Fibroblast of the aortic adventitia (primary cell): ENCODE measurements at places on chromosomes 3 and 15.

GRCh38 chr3:177195242-177195991, 1.9 kb downstream of the TBL1XR1 start:
- peak; percentile 44 for DNase-seq

DNA sequence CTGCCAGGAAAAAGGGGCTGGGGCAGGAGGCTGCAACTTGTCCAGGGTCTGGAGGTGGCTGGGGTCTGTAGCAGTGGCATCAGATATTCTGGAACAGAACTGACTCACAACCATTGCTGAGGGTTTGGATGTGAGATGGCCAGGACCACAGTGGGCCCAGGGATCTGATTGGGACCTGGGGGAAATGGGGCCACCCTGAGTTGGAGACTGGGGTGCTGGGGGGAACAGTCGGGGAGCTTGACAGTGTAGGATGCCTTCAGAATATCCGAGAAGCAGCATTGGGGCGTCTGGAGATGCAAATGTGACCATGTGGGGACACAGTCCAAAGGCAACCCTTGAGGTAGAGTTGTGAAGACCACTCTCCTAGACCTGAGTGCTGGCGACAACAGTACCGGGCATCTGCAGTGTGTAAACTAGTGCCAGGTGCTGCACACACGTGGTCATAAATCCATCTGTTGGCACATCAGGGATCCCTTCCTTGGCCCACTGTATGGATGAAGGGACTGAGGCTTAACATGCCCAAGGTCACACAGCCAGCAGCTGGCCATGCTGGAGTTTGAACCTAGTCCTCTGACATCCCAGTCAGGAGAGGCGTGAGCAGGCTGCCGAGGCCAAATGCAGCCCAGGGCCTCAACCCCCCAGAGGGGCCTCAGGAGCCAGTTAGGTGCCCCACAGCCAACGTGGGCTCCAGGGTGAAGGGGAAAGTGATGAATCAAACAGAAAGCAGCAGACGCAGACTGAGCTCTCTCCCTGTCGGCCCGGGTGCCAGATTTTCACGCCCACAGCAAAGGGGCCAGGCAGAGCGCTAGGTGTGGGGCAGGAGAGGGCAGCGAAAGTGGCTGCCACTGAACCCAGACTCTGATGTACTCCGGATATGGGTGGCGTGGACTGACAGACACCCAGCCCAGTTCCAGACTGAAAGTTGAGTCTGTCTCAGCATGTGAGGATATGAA, 18.8 kb downstream of the HEMK1 start:
- DNase-seq = no peak

DNA sequence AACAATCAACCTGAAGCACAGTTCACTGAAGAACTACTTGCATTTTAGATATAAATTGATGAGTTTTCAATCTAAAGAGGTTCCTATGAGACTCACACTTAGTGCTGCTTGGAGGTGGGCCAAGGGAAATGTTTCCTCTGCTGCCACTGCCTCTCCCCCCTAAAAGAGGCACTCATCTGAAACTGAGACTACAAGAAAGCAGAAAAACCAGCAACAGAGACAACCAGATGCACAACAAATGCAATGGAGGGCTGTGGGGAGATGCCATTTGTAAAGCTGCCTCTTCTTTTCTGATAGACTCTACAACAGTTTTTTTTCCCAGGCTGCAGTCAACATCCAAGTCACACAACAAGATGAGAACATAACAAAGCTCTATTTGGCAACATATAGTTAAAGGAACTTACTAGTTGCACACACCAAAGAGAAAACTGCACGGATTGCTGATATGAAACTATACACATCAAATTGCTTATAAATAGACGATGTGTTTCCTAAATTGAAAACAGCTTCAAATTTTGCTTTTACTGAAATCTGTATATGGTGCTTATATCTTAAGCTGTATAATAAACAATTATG, 11.0 kb downstream of the TSPAN3 start:
- no peak for DNase-seq

- DNase-seq = no peak
Measured at GRCh38 chr15:94555841-94556519, 324.6 kb downstream of the MCTP2 start.

- DNase-seq = no peak
Measured at GRCh38 chr3:23546181-23546580, 259.6 kb upstream of the UBE2E1 start.
